RWPE1 (cell line): ENCODE measurements at places on chromosomes 3 and 15.

DNA sequence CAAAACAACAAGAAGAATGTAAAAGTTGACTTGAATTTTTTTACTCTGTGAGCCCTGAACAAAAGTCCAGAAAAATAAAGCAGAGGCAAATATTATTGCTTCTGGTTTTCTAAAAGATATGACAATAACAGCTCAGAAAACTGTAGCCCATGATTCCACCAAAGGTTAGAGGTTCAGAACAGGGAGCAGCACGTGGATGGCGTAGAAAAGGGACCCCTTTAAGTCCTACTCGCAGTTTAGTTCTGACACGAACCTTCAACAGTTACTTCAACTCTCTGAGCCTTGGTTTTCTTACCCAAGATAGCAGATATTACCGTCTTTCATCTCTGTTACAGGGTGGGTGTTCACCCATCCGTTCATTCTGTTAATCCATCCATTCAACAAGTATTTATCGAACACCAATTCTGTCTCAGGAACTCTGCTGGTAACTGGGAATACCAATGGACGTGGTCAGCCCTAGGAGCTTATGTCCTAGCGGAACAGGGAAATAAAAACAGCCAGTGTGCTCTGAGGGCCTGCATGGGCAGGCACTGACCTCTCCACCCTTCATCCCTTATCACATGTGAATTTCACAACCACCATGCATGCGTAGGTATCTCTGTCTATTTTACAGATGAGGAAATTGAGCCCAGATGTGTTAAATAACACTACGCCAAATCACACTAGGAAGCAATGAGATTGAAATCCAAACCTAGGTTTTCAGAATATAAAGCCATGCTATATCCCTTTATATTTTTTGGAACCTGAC lies 274.2 kb upstream of the ICE2 start:
- no peak for DNase-seq

GRCh38 chr3:37741644-37742043 lies 120.0 kb upstream of the CTDSPL start:
- peak; percentile 7 for DNase-seq

DNA sequence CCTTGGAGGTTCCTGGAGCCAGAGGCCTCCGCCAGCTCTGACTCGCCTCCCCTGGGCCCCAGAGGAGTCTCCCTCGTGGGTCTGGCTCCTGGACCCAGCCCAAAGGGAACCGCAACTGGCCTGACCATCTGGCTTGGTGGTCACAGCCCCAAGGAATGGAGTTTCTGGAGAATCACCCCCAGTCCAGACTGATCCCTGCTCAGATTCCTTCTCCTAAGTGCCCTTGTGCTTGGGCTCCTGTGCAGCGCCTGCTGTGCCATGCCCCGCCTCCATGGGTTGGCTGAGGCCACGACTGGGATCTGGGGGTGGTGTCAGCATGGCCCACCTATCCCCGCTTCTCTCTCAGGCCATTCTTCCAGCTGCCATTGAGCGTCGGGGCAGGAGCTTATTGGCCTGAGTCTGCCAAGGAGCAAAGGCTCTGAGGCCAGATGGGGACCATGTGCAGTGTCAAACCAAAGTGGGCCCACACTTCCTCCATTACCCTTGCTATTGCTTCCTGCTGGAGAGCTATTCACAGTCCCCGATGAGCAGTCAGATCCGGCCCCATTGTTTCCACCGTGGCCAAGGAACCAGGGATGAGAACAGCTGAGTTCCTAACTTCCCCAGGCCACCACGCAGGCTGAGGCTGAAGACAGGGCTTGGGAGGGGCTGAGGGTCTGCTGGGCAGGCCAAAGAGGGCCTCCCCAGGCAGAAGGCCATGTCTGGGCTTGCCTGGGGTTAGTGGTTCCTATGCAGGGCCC lies 19.0 kb downstream of the CSPG4 start:
- DNase-seq: no peak

- DNase-seq: no peak
Observed at GRCh38 chr3:181279239-181279565, 289.7 kb upstream of the DNAJC19 start.

DNA sequence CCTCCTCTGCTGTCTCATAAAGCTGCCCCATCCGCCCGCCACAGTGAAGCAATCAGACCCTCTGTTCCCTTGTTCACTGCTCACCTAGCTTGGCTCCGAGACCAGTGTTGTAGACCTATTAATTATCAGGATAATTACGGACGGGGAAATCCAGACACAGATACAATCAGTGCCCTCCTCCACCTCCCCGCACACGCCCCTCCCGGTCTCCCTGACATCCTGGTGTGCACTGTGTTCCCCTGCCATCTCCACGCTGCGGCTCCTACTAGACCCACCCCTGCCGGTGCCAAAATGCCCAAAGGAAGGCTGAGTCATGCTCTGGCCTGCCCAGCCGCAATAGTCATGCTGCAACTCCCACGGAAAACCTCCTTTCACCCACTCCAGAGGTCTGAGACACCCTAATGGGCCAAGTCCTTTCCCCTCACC lies 277.3 kb upstream of the TLE3 start:
- peak; percentile 92 for DNase-seq

- DNase-seq: no peak
Observed at GRCh38 chr3:184567946-184568559, 6.5 kb downstream of the EPHB3 start.

DNA sequence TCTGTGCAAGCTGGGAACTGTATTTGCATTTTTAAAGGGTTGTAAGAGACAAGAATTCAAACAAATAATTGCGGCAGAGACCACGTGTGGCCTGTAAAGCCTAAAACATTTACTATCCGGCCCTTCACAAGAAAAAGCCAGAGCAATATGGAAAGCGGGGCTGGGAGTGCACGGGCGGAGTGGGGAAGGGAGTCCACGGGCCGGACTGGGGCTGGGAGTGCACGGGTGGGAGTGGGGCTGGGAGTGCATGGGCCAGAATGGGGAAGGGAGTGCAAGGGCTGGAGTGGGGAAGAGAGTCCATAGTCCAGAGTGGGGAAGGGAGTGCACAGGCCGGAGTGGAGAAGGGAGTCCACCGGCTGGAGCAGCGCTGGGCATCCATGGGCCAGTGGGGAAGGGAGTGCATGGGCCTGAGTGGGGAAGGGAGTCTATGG lies 41.2 kb downstream of the KLF15 start:
- DNase-seq: no peak

- DNase-seq: peak; percentile 45
Observed at GRCh38 chr15:94858449-94858848, 627.1 kb downstream of the MCTP2 start.

DNA sequence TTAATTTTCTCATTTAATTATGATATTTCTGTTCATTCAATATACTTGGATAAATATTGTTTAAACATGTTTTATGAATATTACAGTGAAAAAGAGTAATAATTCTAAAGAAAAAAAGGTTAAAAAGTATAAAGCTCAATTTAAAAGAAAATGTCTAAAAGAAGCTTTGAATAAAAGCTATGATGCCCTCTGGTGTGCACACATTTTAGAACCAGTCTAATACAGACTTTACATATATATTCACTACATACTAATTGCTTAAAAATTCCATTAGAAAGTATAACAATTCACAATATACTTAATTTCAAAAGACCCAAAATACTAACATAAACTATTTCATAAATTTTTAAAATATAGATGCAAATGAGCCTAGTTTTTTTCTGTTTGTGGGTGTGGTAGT lies 909.1 kb upstream of the ROBO1 start:
- DNase-seq: no peak

GRCh38 chr3:66406163-66406562 lies 94.7 kb downstream of the LRIG1 start:
- no peak for DNase-seq

GRCh38 chr3:109095166-109095565 lies 22.8 kb downstream of the MORC1 start:
- no peak for DNase-seq

DNA sequence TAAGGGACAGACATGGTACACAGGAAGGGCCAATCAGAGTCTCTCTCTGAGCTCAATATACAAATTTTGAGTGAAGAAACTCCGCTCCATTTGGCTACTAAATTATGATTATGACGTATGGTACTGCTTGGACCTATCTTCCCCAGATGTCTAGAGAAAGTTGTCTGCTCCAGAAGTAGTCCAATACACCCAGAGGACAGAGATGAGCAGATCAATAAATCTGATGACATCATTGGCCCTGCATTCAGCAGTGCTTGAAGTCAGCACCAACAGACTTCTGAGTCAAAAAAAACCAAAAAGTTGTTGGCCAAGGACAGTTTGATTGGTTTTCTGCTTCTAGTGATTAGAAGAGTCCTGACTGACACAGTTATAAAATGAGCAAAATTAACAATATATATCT lies 19.9 kb upstream of the ARHGEF26 start:
- DNase-seq: no peak

GRCh38 chr3:100335434-100335833 lies 877 bp downstream of the NIT2 start:
- peak; percentile 45 for DNase-seq

DNA sequence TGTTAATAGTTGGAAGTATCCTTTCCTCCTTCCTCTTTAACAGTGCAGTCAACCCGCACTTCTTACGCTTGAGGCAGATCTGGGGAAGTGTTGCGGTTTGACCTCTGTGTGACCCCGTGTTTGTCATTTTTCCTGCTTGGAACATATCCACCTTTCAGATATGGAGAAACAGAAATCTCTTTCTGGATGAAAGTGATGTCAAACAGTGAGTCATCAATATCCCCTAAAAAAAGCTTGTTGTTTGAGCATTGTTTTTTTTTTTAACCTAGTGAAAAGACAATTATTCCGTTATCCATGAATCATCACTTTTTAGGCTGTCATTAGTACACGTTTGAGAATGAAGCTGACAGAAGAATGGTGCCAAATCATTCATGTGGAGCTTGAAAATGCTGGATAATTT lies 293.7 kb downstream of the ARPP21 start:
- DNase-seq: peak; percentile 4

GRCh38 chr3:157810924-157811718 lies 295.1 kb downstream of the SHOX2 start:
- DNase-seq: no peak

GRCh38 chr15:69881766-69882165 lies 216.0 kb downstream of the TLE3 start:
- no peak for DNase-seq

- DNase-seq: no peak
Observed at GRCh38 chr15:29050870-29051269, 165.1 kb downstream of the APBA2 start.

- DNase-seq: no peak
Observed at GRCh38 chr15:54820811-54821210, 375.9 kb downstream of the RSL24D1 start.

GRCh38 chr3:57157545-57157944 lies 7.6 kb downstream of the IL17RD start:
- DNase-seq: no peak

DNA sequence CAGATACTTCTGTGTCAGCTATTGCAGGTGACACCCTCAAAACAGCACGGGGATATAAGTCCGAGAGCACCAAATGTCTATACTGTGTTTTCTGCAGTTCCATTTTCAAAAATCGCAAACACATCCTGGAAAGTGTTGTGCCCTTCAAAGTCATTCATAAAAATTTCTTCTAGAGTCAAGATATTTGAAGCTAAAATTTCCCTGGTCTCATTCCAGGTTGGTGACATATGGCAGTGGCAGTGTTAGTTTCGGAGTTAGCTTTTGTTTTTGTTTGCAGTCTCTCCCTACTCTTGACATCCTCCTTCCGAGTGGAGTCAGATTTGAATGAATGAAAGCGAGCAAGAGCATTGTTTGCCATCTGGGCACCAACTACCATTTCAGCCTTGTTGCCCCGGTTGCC lies 3.2 kb upstream of the FSIP1 start:
- no peak for DNase-seq

DNA sequence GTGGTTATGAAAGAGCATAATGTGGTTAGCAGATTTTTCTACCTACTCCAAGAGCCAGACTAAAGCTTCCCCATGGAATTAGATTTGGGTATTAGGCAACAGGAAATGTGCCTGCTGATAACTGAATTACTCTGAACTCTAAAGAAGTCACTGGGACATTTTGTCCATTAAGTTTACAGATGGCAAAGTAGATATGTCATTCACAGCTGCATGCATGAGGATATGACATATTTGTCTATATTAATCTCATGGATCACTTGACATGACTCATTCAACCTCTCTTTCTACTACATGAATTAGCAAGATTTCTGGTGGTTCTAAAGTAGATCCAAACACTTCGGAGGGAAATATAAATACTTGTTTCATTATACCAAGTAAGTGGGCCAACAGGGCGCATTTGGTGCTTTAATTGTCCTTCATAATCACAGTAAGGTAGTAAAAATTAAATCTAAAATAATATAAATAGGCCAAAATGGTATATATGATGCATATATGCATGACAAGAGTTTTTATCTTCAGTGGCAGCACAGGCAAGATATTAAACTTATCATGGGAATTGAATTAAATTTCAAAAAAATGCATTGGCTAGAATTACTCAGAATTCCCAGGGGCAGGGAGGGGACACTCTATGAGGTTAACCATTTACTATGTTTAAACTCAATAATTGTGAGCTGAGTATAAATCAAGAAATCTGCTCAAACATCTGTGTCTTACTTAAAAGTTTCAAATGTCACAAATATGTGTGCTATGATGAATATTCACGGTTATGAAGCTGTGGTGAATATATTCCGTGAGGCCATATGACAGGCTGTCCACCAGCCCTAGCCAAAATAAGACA lies 365.3 kb upstream of the KCNMB2 start:
- peak; percentile 47 for DNase-seq

DNA sequence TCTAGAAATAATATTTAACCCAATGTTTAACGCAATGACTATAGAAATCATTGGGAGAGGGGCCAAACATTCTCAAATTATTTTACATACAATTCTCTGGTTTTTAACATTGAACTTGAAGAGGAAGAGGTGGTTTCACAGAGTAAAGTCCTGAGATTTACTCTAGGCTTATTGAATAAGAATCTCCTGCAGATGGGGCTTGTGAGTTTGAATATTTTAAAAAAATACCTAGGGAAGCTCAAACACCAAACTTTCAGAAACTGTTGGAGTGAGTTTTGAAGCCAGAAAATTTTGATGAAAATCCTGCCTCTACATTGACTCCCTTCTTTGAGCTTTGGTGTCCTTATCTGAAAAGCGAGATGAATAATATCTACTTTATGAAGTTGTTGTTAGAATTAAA lies 906.6 kb downstream of the TUSC7 start:
- no peak for DNase-seq

DNA sequence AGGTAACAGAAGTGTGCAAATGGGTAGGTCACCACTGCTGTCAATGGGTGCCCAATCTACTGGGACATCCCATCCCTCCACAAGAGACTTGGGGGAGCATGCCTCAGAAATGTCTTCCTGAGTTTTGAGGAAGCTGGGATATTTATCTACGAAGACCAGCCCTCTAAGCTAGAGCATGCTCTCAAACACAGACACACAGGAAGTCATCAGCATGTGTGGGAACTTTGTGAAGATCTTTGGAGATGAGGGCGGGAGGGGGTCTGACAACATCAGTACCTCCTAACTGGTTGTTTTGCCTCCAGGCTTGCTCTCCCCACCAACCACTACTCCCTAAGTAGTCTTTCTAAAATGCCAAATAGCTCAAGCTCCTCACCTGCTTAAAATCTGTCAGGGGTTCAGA lies 3.5 kb upstream of the MEF2A start:
- no peak for DNase-seq

- DNase-seq: no peak
Observed at GRCh38 chr3:73459711-73460110, 165.0 kb downstream of the PDZRN3 start.

GRCh38 chr3:172288651-172289050 lies 159.6 kb downstream of the GHSR start:
- DNase-seq: no peak
